Fibroblast of upper back skin (primary cell): ENCODE measurements at places on chromosomes 5 and 9.

DNA sequence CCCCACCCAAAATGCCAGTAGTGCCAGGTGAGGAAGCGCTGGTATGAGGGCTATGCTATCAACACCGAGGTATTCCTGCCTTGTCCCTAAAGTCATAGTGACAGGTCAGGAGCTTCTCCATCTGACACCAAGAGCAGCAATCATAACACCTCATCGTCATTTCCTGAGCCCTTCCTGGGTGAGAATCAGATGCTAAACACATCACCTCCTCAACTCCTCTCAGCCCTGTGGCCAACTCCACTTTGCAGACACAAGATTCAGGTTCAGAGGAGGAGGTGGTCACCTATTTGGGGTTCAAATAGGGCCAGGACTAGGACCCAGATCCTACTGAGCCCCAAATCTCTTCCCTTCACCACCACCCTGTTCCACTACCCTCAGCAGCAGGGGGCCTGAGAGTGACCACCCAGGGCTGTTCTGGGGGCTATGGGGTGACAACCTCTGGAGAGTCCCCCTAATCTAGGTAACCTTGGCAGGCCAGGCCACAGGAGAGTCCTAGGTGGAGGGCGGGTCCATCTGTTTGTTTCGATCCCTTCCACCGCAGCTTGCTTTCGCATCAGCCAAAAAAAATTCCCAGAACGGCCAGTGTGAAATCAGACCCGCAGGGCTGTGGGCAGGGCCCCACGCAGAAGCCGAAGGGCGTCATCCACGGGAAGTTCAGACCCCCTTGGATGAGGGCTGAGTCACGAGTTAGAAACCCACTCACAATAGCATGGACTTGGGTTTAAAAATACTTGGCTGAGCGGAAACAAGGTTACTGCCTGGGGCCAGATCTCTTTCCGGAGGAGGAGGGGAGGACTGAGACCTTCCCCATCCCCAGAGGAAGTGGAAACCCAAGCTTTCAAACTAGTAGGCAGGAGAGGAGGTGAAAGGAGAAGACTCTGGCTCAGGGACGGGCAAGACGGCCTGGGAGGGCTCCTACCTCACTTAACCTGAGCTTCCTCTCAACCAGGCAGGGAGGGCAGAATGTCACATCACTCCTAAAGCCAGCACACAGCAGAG is 8.7 kb downstream of the STK10 start:
- peak; percentile 52 for DNase-seq

DNA sequence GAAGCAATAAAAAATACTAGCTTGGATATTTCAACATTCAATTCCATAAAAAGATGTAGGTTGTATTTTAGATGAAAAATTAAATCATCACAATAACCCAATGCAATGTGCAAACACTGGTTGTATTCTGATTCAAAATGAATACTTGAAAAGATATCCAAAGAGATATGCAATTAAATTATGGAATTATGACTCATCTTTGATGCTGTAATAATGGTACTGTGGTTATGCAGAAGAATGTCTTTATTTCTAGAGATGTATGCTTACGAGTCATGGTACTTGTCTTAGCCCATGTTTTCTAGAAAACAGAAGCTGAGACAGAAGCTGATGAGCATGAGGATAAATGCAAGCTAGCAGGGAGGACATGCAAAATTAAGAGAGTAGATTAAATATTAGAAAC is 1941.4 kb upstream of the NUDT12 start:
- peak; percentile 46 for DNase-seq

GRCh38 chr5:17000291-17000939 is 64.3 kb upstream of the MYO10 start:
- DNase-seq = peak; percentile 99

GRCh38 chr5:37738865-37739488 is 100.9 kb downstream of the GDNF start:
- DNase-seq = no peak

DNA sequence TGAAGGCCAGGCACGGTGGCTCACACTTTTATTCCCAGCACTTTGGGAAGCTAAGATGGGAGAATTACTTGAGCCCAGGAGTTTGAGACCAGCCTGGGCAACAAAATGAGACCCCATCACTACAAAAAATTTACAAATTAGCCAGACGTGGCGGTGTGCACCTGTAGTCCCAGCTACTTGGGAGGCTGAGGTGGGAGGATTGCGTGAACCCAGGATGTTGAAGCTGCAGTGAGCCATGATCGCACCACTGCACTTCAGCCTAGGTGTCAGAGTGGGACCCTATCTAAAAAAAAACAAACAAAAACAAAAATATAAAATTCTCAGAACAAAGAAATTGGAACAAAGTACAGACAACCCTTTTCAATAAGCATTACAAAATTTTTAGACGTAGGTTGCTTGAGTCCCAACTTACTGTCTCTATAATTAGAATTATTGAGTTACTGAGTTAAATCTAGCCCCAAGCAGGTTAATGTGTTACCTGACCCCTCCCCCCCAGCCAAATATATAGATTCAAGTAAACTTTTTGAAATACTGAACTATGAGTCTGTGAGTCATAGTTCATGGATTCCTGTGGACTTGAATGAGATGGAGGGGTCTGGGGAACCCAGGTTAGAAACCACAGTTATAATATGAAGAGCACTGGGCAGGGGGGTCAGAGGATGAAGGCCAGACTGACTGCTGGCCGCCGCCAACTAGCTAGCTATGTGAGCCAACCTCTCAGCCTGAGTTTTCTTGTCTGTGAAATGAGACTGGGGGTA is 173.1 kb downstream of the AOPEP start:
- DNase-seq = no peak

DNA sequence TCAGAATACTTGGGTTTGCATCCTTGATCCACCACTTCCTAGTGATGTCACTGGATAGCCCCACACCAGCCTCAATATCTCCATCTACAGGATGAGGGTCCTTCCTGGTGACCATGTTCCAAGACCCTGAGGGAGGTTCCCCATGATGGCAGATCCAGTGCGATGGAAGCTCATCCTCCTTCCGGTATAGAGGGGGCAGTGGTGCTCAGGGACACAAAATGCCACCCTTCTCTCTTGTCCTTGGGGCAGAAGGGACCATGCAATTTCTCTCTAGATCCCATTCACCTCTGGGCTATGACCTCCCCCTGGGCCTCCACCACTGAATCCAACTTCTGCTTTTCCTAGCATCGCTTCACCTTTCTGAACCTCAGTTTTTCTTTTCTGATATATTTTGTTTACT is 5.4 kb upstream of the SLC25A51 start:
- no peak for DNase-seq

DNA sequence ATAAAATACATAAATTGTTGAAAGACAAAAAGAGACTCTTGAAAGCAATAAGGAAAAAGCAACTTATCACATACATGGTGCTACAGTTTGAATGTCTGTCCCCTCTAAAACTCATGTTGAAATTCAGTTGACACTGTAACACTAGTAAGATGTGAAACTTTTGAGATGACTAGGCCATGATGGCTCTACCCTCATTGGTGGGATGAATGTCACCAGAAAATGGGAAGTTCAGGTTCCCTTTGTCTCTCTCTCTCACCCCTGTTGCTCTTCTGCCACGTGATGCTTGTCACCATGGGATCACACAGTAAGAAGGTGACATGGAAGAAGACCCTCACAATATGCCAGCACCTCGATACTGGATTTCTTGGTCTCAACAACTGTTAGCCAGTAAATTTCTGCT is 50.3 kb upstream of the SPTLC1 start:
- no peak for DNase-seq

DNA sequence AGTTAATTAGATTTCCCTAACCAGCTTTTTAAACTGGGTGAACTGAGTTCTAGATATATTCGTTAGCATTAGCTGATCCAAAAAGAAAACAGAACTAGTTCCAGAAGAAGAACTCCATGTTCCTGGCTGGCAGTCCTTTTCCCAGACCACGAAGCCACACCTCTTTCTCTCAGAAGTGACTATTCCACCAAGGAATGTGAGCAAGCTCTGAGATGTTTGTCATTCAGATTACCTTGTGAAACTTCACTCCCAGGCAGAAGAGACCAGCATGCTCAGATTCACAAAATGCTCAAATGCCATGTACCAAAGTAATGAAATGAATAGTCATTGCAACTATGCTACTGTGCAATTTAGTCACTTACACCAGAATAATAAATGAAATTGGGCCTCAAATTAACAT is 4.4 kb upstream of the SSBP2 start:
- peak; percentile 88 for DNase-seq

DNA sequence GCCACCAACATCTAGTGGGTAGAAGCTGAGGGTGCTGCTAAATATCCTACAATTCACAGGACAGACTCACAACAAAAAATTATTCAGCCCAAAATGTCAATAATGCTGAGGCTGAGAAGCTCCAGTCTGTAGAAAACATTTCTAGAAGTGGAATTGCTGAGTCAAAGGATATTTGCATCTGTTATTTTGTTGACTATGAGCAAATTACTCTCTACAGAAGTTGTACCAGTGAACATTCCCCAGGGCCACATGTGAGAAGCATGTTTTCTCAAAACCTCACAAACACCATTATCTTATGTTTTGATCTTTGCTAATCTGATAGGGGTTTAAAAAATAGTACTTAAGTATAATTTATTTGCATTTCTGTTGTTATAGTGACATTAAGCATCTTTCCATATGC is 15.4 kb downstream of the ITK start:
- no peak for DNase-seq

DNA sequence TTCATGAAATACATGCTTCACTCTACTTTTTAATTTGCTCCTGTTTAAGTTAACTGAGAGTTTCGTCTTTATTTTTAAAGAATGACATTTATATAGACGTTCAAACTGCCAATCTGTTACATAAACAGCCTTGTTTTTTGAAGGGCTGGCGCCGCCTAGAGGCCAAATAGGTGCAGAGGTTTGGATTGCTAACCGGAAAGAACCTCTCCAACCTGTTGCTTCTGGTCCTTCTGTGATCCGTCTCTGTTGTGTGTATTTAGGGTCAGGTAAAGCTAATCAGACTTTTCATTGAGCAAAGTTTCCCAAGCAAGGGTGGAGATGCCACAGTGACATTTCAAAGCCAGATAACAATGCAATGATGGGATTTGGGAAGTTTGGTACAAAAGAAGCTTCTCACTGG is 39.5 kb upstream of the GLIS3 start:
- peak; percentile 86 for DNase-seq

- DNase-seq = no peak
Measured at GRCh38 chr5:143812085-143812705, at the start of gene HMHB1. Gene HMHB1, plus strand, starts transcription at chr5:143812161.

GRCh38 chr5:6814816-6815215 is 101.6 kb downstream of the TENT4A start:
- no peak for DNase-seq

- DNase-seq = no peak
Measured at GRCh38 chr5:136906545-136906944, 541.2 kb upstream of the TRPC7 start.

DNA sequence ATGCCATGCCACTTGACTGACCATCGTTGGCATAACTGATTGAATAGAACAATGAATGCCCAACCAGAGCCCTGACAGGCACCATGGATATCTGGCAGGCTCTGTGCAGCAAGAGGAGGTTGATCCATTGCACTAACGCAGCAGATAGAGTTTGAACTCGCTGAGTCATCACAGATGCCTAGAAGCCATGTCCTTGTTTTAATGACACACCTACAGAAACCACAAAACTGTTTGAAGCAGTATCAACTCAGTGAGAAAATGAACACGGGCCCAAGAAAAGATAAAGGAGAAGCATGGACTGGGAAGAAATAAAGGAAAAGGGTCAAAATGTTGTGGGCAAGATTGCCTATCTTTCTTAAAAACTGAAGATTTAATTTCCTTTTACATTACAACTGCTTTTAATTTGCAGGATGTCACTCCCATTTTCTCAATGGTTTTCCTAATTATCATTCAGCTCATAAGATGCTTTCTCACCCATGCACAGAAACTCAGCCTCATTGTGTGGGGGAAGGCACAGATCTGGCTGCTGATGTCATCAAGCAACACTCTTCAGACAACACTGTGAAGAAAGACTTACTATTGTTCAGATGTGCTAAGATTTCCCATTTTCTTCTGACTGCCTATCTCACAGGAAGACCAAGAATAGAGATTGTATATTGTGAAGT is 129.0 kb downstream of the PIK3R1 start:
- DNase-seq = peak; percentile 59

GRCh38 chr5:5195128-5195918 is 55.2 kb downstream of the ADAMTS16 start:
- DNase-seq = no peak

DNA sequence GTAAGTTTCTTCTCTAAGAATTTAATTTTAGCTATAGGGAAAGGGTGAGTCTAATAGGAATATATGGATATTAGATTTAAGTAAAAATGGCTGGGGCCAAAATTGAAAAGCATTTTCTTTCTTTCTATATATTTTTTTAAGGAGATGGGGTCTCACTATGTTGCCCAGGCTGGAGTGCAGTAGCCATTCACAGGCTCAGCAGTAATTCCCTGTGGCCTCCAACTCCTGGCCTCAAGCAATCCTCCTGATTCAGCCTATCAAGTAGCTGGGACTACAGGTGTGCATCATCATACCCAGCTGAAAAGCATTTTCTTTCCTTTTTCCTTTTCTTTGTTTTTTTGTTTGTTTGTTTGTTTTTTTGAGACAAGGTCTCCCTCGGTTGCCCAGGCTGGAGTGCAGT is 41.1 kb downstream of the CSNK1A1 start:
- DNase-seq = no peak

DNA sequence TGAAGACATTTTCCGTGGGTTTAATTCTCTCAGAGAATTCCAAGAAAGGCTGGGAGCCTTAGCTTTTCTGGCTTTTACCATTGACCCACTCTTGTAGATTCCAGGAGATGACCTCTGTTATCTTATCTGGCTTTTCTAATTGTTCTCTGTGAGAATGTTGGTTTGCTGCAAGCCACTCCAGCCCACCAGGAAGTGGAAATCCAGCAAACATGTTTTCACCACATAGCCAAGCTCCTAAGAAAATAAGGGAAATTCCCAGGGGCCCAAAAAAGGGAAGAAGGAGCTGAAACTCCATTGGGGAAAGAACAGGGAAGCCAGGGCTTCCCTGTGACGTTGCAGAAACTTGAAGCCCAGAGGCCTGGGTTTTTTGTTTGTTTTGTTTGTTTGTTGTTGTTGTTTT is 19.7 kb downstream of the GPR107 start:
- peak; percentile 41 for DNase-seq

GRCh38 chr5:60404171-60404570 is 295.8 kb downstream of the DEPDC1B start:
- DNase-seq = no peak

DNA sequence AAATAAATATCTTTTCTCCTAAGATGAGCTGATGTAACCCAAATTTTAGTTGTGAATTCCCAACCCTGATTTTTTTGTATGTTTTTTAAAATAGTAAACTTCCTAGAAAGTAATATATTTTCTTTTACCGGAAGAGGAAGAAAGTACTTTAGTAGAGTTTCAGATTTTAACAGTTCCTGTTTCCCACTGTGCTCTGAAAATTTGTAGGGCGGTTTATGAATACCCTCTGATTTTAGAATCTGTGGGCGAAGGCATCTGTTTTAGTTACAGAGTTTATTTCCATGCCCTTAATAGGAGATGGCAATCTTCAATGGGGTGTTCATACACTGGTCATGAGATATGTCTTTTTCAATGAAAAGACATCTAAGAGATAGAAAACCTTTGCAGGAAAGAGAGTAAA is 3.7 kb upstream of the HOMER1 start:
- DNase-seq = no peak
